ENCODE measurements at places on chromosomes 3 and 15.

GRCh38 chr3:159082519-159082918 lies 280.7 kb downstream of the MFSD1 start:
- DNase-seq, result no peak

DNA sequence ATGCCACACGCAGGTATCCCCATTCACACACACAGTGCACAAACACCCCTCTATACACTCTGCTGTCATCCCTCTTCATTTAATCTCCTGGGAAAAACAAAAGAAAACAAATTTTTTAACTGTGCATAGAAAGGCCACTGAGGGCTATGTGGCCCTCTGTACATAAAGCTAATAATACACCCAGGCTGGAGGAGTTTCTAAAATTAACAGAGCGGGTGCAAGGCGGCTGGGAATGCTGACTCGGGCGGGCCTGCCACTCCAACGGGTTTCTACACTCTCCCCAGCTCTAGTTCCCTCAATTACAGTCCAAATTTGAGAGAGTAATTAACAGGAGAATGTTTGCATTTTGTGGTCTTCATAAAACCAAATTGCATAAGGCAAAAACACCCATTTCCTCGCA lies 23.1 kb downstream of the HCN4 start:
- no peak for DNase-seq

DNA sequence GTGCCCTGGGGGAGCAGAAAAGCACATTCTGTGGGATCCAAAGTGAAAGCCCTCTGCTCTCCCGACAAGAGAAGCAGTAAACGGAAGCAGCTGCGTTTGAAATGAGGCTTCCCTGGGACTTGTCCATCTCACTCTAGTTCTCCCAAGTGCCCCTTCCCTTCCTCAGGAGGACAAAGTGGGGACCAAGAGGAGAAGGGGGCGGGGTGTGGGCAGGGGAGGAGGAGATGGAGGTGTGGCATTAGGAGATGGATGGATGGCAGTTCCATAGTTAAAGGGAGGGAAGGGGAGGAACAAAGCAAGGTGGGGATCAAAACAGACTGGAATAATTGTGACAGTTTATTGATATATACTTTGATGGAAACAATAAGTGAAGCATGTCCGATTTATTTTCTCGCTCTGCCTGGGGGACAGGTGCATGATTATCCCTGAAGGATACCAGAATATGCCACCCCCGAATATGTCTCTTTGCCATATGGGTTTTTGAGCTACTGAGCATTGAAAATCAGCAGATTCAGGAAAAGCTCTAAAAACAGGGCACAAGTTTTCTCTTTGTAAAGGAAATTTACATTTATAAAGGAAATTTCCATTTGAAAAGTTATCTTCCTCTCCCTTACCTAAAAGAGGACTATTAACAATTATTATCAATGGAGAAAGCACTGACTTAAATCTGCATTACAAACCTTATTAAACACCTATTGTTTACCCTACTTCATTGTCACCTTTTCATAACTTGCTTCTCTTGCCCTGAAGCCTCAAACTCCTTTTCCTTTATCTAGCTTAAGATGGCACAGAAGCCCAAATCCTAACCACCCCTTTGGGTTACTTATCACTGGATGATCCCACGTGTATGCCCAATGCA lies 58.9 kb upstream of the DAZL start:
- DNase-seq, result no peak

DNA sequence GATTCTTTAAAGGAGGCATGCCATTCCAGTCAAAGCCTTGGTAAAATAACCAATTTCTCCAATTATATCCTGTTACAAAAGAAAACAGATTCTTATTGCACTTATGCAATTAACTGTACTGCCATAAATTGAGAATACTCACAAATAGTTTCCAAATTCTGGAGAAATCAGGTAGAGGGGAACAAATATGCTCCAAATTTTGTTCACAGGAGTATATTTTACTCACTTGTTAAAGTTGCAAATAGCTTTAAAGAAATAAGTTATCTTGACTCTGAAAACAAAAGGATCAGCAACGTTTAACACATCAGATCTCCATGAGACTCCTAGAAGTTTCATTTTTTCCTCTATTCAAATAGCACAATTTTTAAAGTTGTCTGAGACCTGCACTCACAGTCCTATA lies 712.1 kb upstream of the ARRDC4 start:
- DNase-seq, result no peak

GRCh38 chr3:50671331-50671730 lies 3.4 kb upstream of the DOCK3 start:
- DNase-seq, result no peak

- DNase-seq, result no peak
Observed at GRCh38 chr3:154864947-154865346, 215.2 kb upstream of the MME start.

- no peak for DNase-seq
Observed at GRCh38 chr15:33526532-33526931, 215.8 kb downstream of the RYR3 start.

Data from CD8-positive, alpha-beta memory T cell (primary cell).